ENCODE measurements at places on chromosomes 16 and 17. TPM values are rescaled to one million over a fixed set of nuclear protein-coding genes. Genes with fewer than 3 reads are reported as not detected.
A peak's percentile ranks its signal among the peaks of the same experiment; 100 is the strongest.

GRAP gene
- polyA plus RNA-seq, result 1.2 TPM

SLC46A1 gene
- polyA plus RNA-seq, result 4.1 TPM

GRCh38 chr16:73306901-73307413, 259.0 kb upstream of the ZFHX3 start:
- no peaks in the 10 kb centered on the region for H3K36me3 ChIP-seq
- DNase-seq, result no peak
- H3K4me1 ChIP-seq, result peaks cover 5% of the 10 kb centered on the region
- no peaks in the 10 kb centered on the region for H3K27me3 ChIP-seq
- H3K4me3 ChIP-seq, result no peak overlapping the region

GRCh38 chr16:56042416-56042815, 148.9 kb upstream of the GNAO1 start:
- H3K4me1 ChIP-seq, result no peaks in the 10 kb centered on the region
- no peak overlapping the region for H3K27ac ChIP-seq
- no peak overlapping the region for H3K4me3 ChIP-seq
- no peaks in the 10 kb centered on the region for H3K36me3 ChIP-seq

PTRH2 gene
- 9.0 TPM for polyA plus RNA-seq

CCL8 gene
- polyA plus RNA-seq, result 6.6 TPM

DNA sequence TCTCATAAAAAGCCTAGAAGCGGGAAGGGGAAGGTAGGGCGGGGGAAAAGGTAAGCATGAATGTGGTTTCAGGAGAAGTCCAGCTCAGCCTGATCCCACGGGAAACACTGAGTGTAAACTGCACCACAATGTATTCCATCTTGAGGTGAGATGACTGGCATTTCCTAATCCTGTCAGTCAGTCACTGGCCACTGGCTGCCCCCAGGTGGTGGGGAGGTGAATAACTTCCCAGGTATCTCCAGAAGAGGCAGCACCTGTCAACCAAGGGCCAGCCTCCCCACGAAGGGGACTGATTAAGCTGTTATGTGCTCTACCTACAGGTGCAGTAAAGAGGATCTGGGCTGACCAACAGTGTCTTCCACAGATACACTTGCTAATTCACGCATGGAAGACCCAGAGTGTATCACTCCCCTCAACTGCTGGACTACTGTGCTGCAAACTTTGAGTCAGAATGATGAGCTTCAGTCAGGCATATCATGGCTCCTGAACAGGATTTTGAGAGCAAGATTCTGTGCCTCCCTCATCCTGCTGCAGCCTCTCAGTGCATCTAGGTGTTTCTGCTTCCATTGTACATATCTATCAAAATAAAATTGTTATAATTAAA, 108.5 kb upstream of the CCL2 start:
- no peaks in the 10 kb centered on the region for H3K36me3 ChIP-seq
- H3K4me3 ChIP-seq, result no peak overlapping the region
- no peak overlapping the region for H3K27ac ChIP-seq
- H3K27me3 ChIP-seq, result peaks cover 3% of the 10 kb centered on the region
- H3K4me1 ChIP-seq, result no peaks in the 10 kb centered on the region
- no peak for DNase-seq

DNA sequence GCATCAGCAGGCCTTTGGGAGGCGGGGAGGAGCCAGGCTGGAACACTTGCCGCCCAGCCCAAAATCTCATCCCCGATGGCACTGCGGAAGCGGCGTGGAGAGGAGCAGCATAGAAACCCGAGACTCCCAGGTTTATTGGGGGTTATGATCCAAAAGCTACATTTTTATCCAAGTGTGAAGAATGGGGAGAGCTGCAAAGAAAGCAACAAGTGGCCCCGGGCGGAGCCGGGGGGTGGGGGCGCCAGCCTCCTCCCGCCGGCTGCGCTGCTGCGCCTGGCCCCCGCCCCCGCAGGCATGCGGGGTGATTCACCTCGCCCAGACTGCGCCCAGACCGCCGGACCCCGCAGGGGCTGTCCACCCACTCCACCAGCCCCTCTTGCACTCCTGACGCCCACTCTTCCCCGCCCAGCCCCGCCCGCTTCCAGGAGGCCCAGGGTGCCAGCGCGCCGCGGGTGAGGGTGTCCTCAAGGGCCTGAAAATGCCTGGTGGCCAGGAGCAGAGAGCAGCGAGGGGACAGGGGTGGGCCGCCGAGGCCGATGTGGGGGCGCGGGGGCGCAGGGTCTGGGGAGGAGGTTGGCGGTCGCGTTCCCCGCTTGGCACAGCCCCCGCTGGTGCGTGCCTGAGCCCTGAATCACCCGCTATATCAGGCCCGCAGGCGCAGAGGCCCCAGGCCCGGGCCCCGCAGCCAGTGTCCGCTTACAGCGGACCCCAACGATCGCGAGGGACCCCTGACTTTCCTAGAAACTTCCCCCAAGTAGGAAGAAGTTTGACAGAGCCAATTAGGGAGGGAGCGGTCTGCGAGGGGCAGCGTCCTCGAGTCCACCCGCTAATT, 1.3 kb downstream of the CAVIN1 start:
- H3K4me3 ChIP-seq, result peak overlapping the region; percentile 98
- H3K36me3 ChIP-seq, result no peaks in the 10 kb centered on the region
- no peaks in the 10 kb centered on the region for H3K27me3 ChIP-seq
- DNase-seq, result peak; percentile 82

C1QTNF8 gene
- polyA plus RNA-seq, result not detected

DNA sequence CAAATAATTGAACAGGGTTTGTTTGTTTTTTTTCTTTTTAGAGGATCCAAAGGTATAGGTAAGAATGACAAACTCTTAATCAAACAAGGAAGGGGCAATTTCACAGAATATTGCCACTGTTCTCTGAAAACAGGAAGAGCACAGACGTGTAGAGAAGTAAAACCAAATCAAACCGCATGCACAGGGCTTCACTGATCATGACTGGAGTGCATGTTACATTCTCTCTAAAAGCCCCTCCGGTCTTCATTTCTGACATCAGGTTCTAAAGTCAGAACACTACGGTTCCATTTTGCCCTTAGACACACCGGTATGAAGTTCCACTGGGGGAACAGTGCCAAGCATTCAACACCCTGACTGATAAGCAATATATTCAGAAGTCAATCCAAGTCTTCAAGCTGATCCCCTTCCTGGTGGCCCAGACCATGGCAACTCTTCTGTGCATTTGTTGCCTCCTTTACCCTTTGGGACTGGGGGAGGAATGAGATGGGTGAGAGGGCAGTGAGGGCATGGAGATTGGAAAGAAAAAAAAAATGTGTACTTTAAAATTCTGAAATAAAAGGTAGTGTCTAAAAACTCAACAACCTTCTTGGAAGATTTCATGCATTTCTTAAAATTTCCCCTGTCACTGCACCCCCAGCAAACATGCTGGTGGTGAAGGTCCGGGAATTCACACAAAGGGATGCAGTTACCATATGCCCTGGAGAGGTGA, 1.4 kb downstream of the MMD start:
- peak overlapping the region; percentile 97 for H3K27ac ChIP-seq
- H3K36me3 ChIP-seq, result no peaks in the 10 kb centered on the region
- no peak for DNase-seq
- peaks cover 41% of the 10 kb centered on the region for H3K4me1 ChIP-seq
- peak overlapping the region; percentile 97 for H3K4me3 ChIP-seq

DNA sequence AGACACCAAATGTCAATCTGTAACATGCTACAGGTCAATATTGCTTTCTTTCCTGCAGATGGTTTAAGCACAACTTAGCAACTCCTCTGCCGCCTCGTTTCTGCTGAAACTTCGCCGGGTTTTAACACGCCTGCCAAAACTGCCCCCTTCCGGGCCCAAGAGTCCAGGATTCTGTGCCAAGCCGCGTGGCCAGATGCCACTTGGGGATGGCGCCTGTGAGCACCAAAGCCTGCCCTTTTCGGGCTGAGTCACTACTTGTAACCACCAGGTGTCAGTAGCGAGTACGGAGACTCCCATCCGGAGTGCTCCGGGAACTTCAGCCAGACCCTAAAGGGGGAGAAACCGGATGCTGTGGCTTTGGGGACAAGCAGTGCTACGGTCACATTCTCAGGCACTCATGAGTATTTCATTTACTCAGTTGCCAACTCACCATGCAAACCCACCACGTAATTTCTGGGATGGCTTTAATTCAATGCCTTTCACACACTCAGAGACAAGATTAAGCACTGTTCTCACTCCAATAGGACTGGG, 7.8 kb downstream of the PMP22 start:
- peak; percentile 92 for DNase-seq
- H3K4me3 ChIP-seq, result peak overlapping the region; percentile 8
- peak overlapping the region; percentile 94 for H3K27ac ChIP-seq
- H3K27me3 ChIP-seq, result no peaks in the 10 kb centered on the region
- peaks cover 78% of the 10 kb centered on the region for H3K4me1 ChIP-seq

GRCh38 chr17:32311028-32311536, 30.9 kb downstream of the C17orf75 start:
- DNase-seq, result no peak
- H3K27ac ChIP-seq, result peak overlapping the region; percentile 22
- no peaks in the 10 kb centered on the region for H3K36me3 ChIP-seq
- H3K27me3 ChIP-seq, result no peaks in the 10 kb centered on the region
- peak overlapping the region; percentile 2 for H3K4me3 ChIP-seq

DNA sequence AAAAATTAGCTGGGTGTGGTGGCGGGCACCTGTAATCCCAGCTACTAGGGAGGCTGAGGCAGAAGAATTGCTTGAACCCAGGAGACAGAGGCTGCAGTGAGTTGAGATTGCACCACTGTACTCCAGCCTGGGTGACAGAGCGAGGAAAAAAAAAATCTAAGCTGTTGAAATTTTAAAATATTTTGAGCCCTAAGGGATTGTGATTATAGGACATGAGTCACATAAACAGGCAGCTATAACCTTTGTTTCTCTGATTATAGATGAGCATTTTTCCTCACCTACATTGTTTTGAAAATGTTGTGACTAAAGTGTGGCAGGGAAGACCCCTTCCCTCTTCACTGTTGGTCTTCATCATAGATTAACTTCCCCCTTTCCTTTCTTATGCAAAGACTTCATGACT, 135.5 kb downstream of the MGAT5B start:
- H3K27me3 ChIP-seq, result peaks cover 6% of the 10 kb centered on the region
- H3K4me1 ChIP-seq, result no peaks in the 10 kb centered on the region
